ENCODE measurements at places on chromosomes 7 and 10.

DNA sequence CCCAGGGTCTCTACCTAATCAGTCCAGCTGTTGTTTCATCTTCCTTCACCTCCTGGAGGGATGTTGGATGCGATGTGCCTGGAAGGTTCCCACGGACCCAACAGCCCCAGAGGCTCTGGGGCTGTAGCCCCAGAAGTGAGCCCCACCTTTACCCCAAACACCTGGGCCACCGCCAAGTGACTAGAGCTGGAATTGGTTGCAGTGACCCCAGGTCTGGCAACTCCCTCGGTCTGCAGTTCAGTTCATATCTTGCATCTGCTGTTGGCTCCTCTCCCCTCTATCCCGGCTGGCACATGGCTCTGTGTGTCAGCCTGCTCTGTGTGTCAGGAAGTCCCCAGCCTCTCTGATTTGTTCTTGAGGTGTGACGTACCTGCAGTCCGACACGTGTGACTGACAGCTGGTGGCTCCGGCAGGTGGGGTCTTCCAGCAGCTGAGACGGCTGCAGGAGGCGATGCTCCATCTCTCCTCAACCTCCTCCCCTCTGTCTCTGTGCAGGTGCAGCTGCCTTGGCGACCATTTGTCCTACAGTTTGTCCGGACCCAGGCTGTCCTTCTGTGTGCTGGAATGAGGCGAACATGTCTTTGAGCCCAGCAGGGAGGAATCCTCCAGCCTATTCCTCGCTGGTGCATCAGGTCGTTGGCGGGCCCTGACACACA lies 38.6 kb downstream of the ELFN1 start:
- DNase-seq: no peak

GRCh38 chr7:140610204-140611165 lies 30.1 kb downstream of the DENND2A start:
- no peak for DNase-seq

GRCh38 chr10:23197416-23197861 lies 5.3 kb downstream of the PTF1A start:
- DNase-seq: no peak

GRCh38 chr10:129102906-129103693 lies 363.9 kb upstream of the MGMT start:
- DNase-seq: no peak

GRCh38 chr7:139321071-139321745 lies 19.9 kb upstream of the FMC1 start:
- no peak for DNase-seq

DNA sequence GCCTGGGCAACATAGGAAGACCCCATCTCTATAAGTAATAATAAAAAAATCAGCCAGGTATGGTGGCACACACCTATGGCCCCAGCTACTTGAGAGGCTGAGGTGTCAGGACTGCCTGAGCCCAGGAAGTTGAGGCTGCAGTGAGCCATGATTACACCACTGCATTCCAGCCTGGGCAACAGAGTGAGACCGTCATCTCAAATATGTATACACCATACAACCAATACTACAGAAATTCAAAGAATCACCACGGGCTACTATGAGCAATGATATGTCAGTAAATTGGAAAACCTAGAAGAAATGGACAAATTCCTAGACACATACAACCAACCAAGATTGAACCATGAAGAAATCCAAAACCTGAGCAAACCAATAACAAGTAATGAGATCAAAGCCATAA lies 60.3 kb upstream of the ZC3HAV1 start:
- DNase-seq: no peak

GRCh38 chr10:63388421-63389031 lies 77.3 kb downstream of the JMJD1C start:
- no peak for DNase-seq

DNA sequence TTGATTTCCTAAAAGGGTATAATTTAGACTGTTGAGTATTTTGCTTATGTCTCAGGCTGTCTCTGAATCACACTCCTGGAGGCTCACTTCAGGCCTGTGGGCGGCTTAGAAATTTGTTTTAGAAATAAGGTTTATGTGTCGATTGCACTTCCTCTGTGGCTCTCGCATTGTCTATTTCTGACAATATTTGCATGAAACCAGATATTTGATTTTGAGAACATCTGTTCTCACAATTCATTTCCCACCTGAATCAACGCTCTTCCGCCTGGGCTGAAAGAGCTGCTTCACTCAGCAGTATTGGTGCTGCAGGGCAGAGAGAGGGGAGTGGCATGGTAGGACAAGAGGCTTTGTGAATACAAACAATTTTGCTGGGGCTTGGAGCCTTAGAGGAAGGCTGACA lies 262.0 kb downstream of the ADRA2A start:
- no peak for DNase-seq

DNA sequence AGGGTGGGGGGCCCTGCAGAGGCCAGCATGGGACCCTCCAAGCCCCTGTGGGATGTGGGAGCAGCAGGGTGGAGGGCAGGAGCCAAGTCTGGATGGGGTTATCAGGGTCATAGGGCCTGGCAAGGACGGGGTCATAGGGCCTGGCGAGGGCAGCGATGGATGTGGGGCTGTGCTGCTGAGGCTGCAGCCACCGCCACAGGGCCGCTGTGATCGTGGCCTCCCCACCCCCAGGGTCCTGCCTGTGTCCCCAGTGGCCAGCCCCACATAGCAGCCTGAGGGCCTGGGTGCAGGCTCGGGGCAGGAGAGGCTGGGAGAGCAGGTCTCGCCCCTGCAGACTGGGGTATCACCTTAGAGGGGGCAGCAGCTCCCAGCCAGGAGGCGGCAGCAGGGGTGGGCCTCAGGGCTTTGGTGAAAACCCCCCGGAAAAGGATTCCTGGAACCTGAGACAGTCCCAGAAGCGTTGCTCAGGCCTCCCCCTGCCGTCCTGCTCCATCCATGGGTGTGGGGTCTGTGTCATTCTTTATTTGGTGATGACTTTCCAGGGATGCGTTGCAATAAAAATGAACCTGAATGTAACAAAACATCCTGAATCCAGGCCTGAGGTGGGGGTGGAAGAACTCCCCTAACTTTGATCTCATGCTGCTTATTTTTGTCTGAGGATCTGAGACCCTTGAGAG lies 107.3 kb upstream of the SHH start:
- no peak for DNase-seq

DNA sequence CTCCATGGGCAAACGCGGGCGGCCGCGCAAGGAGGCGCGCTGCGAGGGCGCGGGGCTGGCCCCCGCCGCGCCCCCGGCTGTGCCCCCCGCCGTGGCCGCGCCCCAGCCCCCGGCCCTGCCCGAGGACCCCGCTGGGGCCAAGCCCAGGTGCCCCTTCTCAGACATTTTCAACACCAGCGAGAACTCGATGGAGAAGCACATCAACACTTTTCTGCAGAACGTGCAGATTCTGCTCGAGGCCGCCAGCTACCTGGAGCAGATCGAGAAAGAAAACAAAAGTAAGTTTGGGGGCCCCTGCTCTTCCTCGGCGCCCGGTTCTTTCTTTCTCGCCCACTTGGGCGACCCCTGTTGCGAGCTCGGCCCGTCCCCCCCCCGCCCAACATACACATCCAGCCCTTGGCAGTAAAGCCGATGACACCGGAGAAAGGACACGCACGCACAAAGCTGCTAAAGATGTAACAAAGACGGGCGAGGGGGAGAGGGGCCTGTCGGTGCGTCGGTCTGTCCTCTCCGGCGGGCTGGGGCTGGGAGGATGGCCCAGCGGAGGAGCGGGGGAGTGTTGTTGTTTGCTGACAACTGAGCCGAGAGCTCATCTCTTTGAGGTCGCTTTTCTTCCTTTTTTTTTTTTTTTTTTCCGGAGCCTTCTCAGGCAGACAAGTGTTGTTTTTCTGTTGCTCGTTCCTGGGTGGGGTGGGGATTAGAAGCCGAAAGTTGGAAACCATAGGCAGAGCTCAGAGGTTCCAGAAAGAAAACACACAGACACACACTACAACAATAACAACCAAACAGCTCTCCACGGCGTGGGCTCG lies 604 bp downstream of the MXI1 start:
- DNase-seq: no peak

DNA sequence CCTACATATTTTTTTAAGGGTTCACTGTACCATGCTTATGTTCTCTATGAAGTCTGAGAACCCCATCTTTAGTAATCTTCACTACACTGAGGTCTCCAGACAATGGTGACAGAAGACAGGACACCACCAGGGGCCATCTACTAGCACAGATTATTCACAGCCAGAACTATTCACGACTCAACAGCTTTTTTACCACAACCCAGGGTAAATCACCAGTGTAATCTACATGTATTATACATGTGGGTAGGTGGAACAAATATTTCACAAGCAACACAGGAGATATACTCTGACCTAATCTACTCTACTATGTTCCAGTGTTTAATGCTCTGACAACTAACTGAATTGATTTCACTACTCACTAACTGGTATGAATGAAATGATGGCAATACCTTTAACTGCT lies 136.1 kb downstream of the ELMO1 start:
- DNase-seq: no peak

- no peak for DNase-seq
These were observed 90.4 kb upstream of the BMPER start for GRCh38 chr7:33814936-33815335.

GRCh38 chr7:101857358-101857811 lies 40.0 kb downstream of the CUX1 start:
- no peak for DNase-seq

DNA sequence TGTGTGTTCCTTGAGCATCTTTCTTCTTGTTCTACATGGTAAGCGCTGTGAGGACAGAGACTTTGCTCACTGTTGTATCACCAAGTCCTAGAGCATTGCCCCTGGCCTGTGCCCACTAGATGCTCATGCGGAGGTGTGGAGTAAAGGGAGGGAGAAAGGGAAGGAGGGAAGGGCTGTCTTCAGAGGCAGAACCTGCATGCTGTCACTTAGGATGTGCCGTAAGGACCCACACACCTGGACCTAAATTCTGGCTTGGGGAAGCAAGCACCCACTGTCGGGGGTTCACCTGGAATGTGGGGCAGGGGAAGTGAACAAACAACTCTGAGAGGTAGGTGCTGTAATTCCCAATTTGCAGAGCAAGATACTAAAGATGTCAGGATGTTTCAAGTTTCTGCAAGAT lies 129.5 kb downstream of the PTPN20 start:
- no peak for DNase-seq

- no peak for DNase-seq
These were observed 96.0 kb upstream of the RSU1 start for GRCh38 chr10:16913266-16913665.

DNA sequence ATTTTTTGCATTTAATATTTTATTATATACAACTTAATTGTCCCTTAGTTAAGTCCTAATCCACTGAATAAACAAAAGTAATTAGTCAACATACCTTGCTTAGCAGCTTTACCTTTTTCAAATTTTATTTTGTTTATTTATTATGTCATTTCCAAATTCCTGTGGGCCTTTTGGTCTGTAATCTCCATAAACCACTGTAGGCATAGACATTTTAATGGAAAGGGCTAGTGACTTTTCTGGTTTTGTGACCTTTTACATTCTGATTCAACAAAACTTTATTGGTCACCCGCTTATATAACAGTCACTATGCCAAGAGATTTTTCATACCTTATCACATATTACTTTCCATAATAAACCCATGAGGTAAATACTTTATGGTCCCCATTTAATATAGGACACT lies 181.3 kb upstream of the PRPS1L1 start:
- DNase-seq: no peak

DNA sequence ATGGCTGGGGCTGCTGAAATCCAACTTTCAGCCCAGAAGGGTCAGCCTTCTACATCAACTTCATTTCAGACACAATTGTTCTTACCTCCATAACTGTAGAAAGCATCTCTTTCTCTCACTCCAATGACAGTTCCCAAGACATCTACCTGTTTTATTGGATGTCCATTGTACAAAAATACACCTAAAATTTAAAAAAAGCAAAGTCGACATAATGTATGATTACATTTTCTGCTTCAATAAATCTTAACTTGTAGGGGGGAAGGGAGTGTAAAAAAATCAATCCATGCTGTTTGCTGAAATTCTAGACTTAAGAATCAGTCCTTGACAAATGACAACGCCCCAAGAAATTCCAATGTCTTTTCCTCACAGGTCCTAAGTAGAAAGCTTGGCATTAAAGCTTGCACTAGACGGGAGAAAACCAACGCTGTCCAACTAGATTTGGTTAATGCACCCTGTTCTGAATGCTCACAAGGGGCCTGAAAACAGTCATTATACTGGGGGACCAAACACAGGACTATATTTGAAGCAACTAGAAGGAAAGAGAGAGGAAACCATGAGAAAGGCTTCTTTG lies 7.5 kb downstream of the STN1 start:
- no peak for DNase-seq

- no peak for DNase-seq
These were observed 1.2 kb downstream of the GET4 start for GRCh38 chr7:877312-878232.
